ENCODE measurements at places on chromosomes 2 and 18.

GRCh38 chr18:6650127-6650507 is 79.4 kb upstream of the ARHGAP28 start:
- no peak for DNase-seq

DNA sequence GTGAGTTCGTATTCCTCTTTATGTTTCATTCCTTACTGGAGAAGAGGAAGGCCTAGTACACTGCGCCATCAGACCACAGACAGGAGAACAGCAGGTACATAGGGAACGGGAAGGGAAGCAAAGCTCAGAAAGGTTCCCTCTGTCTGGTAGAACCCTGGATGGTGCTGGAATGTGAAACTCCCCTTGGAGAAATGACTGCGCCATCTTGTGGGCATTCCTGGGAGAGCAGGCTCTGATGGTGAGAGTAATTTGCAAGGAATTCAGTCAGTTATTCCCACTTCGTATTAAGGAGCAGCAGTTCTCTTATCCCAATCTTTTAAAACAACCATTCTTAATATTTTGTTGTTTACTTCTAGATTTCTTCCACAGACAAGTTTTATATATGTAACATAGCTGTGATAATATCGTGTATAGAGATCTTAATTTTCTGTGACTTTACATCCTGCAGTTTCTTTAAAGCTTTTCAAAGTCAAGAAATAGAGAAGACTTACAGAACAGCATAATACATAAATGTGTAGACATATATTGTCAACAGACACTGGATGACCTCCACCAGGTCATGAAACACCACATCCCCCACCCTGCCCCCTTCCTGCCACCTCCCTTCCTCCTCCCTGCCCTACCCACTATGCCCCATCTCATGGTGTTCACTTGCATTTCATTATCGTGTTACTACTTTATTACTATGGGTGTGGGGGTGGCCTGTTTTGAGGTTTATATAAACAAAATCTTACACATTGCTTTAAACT is 83.9 kb downstream of the ARHGEF4 start:
- peak; percentile 56 for DNase-seq

DNA sequence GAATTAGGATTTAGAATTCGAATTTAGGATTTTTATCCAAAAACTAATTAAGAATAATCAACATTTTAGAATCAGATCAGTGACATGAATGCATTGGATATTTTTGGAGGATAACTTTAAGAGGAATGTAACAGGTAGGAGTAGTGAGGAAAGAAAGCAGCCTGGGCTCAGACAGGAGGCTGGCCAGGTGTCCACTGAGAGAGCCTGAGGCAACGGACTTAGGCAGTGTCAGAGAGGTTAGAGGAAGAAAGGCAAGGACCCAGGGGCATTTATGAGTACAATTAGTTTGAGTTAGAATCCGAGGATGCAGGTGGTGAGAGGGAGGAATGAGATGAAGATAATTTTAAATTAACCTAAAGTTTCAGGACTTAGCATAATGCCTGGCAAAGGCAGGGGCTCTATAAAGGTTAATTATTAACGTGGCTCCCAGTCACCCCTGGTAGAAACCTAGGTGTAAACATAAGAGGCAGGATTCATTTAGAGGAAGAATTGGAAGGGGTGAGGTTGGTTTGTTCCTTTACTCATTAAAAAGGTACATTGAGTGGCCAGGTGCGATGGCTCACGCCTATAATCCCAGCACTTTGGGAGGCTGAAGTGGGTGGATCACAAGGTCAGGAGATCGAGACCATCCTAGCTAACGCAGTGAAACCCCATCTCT is 507.1 kb downstream of the TMEM182 start:
- no peak for DNase-seq

DNA sequence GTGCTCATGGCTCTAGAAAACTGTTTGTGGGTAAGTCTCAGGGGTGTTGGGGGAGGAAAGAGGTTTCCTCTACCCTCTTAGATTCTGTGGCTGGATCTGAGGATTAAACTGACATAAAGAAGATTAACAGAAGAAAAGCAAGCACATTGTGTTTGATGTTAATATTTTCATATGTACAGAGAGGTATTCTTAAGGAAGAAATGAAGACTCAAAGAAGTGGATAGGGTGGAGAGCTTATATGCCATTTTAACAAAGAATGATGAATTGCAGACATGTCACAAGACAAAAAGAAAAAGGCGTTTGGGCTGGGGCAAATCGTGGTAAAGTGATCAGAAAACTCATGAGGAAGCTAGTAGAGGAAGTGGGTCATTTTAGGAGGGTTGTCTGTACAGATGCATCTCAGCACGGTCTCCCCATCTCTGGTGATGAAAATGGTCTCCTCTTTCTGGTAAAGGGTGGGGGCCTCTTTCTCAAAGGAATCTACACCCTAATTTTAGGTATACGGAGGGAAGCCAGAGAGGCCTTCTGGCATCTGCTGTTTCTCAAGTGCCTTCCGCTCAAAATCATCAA is 17.8 kb downstream of the FAM110C start:
- DNase-seq, result no peak

DNA sequence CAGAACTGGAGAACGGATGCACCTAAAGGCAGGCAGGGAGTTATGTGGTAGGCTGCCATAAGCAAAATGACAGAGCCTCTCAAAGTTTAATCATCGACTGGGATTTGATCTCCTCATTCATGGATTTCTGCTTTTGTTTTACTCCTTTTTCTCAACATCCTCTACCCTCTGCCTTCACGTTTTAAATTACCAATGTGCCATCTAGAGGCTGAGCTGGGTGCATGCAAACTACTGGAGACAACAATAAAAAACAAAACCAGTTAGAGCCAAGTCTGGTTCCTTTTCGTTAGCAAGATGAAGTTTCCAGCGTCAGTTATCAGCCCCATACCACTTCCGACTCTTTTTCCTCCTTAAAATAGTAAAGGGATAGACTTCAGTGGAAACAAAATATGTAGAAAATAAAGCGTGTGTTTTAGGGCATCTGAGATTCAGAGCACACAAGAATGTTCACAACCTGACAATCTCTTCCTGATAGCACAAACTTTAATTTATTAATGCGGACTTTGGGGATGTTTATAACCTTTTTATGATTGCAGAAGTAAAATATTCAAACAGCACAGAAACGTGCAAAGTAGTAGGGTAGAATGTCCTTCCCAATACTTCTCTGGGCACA is 117.0 kb downstream of the LAMA1 start:
- DNase-seq, result no peak

- DNase-seq, result no peak
Measured at GRCh38 chr2:220040346-220040745, 412.9 kb downstream of the SLC4A3 start.

DNA sequence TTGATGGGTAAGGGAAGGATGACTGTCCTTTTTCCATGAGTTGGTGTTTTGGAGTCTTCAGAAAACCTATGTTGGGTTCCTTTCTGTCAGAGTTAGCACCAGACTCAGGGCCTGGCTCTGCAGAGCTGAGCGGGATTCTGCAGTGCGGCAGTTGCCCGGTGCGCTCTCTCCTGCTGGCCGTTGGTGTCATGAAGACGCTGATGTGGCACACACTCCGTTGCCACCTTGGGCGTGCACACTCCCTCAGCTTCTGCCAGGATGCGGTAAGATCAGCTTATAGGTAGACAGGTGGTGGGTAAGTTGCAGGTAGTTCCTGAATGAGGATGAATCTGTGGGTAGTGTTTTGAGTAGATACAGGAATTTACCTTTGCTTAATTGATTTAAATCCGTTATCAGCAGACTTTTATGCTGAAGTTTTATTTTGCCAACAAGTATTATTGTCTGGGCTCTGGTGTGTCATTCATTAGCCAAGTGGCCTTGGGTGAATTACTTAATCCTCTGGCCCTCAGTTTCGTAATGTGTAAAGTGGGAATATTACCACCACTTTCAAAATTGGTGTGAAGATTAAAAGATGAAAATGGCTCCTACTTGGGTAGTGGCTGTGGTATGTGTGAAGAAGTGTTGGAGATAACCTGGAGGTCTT is 26.8 kb downstream of the DGKD start:
- no peak for DNase-seq

DNA sequence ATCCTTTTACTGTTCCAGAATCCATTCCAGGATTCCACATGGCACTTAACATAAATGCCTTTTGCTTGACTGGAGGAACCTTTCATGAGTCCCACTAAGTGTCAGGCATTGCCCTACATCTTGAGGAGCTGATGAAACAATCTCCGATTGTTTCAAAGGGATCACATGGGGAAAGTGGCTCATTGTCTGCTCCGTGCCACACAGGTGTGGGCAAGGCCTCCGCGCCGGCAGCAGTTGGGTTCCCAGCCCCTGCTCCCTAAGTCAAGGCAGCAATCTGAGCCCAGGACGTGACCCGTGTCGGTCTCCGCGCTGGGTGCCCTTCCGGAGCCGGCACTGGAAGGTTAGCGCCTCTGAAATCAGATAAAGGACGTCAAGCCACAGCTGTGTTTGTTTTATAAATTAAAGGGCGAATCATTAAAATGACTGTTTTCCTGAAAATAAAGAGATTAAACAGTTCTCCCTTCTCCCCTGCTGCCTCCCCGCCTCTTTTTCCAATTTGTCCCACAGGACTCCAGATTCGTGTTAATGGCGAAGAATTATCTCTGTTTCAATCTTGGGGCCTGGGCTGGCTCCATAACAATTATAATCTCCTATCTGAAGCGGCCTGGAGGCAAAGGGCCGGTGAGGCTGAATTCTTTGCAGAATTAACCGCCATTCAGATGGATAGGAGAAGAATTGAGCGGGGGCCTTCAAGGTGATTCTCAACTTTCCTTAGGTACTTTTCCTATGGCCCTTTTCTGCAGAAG is 84.3 kb upstream of the FZD7 start:
- no peak for DNase-seq

GRCh38 chr2:110771547-110772382 is 39.4 kb downstream of the ACOXL start:
- no peak for DNase-seq

- no peak for DNase-seq
Measured at GRCh38 chr2:124832521-124832920, 807.4 kb downstream of the CNTNAP5 start.

All from NCI-H1930 (cell line).